ENCODE measurements at places on chromosomes 2 and 18.

- no peak for DNase-seq
Measured at GRCh38 chr2:44547718-44548117, 186.0 kb downstream of the CAMKMT start.

- no peak for DNase-seq
Measured at GRCh38 chr2:50782543-50782942, 249.4 kb downstream of the NRXN1 start.

DNA sequence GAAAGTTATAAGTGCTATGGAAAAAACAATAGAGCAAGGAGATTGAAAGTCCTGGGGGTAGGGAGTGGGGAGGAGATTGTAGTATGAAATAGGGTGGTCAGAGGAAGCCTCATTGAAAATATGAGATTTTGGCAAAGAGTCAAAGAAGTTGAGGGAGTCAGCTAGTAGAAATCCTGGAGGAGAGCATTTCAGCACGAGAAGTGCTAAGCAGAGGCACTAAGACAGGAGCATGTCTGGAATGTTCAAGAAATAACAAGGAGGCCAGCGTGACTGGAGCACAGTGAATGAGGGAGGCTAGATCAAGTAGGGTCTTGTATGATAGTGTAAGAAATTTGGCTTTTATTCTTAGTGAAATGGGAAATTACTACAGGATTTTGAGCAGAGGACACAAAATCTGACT is 2.1 kb upstream of the TSPYL6 start:
- DNase-seq, result no peak

DNA sequence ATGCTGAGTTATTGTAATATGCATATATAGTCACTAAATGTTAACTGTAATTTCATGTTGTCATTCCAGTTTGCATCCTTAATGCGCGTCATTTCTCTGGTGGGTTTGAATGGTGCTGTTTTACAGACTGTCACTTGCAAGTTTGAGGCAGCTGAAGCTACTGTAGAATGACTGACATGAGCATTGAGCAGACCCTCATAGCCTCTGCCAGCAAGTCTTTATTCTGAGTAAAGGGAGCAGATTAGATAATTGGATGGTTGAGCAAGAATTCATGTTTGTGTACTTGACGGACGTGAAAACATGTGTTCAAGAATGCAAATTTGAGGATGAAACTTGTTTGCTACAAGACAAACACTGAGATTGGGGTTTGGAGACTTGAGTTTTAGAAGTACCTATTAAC is 854.8 kb upstream of the KLHL29 start:
- DNase-seq, result no peak

- no peak for DNase-seq
Measured at GRCh38 chr2:188623995-188624643, 332.4 kb downstream of the GULP1 start.

DNA sequence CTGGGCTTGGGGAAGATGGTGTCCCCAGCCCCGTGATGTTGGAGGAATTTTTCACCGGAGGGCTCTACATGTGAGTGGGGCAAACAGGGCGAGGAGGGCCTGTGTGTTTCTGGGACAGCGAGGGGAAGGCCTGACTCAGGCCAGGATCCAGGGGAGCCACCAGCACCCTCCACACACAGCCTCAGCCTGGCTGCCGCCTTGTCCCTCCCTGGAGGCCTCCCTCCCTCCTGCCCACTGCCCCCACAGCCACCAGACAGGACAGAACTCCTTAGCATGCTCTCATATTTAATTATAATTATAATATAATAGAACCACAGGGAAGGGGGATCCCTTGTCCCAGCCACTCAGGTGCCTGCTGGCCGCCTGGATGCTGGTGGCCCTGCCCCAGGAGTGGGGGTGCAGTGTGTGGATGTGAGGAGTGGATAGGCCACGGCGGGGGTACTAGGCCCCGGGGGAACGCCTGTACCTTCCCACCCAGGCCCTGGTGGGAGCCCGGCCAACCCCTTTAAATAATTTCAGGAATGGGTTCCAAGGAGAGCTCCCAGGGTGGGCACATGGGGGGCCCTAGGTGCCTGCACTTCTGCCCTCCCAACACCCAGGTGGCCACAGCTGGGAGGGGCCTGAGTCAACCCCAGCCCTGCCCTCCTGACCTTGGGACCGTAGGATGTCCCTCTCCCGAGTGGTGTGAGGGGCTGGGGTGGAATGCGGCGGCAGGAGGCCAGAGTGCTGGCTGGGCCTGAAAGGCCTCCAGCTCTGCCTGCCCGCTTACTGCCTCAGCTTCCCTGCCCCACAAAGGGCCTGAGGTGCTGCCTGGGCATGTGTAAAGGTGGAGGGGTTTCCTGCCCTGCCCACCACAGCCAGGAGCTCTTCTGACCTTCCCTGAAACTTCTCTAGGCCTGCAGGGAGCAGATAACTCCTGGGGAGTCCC is 8.8 kb downstream of the PDCD1 start:
- DNase-seq, result no peak

GRCh38 chr2:15701341-15701907 is 109.8 kb downstream of the DDX1 start:
- no peak for DNase-seq

- no peak for DNase-seq
Measured at GRCh38 chr2:36528766-36529392, 69.1 kb downstream of the FEZ2 start.

DNA sequence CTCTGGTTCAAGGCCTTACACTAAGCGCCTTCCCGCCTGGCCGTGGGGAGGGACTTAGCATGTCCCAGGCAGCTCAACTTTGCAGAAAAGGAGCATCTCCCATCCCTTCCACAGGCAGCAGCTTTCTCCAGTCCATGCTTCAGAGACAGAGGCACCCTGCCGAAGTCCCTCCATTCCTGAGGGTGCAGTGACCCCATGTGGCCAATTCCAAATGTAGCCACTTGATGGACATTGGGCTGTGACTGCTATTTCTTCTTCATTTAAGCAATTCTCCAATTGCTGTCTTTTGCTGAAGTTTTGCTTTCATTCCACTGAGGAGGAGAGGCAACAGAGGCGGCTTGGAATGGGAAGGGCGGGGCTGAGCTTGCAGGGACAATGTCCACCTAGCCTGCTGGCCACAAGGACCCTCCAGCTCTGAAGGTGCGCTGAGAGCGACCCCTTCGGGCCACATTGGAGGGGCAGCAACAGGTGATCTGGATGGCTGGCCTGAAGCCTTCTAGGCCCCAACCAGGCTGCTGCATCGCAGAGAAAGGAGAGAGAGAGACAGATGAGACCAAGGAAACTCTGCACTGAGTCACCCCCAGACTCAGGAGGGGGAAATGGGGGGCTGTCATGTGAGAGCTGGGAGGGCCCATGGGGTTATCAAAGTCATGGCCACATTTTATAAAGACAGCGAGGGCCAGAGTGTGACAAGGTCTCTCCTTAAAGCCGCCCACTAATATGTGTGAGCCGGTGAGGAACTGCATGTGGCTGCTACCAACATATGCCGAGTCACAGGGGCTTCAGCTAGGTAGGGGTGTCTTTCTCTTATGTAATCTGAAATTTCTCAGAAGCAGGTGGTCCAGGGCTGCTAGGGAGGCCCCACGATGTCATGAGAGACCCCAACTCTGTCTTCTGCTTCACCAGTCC is 61.3 kb downstream of the LONRF2 start:
- DNase-seq, result no peak

DNA sequence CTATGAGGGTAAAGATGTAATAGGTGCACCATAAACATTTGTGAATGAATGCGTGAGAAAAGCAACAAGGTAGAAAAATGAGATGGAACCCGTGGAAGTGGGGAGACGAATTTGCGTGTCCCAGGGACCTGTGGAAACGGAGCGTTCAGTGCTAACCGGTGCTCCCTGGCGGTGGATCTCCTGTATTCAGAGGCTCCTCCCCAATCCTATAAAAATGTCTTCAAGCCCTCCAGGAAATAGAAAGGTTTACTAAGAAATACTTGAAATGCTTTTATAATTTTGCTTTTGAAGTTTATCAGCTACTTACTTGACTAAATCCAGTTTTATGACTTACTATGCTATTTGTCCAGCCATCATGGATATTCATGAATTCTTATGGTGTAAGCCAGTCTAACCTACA is 62.8 kb upstream of the RBM44 start:
- no peak for DNase-seq

DNA sequence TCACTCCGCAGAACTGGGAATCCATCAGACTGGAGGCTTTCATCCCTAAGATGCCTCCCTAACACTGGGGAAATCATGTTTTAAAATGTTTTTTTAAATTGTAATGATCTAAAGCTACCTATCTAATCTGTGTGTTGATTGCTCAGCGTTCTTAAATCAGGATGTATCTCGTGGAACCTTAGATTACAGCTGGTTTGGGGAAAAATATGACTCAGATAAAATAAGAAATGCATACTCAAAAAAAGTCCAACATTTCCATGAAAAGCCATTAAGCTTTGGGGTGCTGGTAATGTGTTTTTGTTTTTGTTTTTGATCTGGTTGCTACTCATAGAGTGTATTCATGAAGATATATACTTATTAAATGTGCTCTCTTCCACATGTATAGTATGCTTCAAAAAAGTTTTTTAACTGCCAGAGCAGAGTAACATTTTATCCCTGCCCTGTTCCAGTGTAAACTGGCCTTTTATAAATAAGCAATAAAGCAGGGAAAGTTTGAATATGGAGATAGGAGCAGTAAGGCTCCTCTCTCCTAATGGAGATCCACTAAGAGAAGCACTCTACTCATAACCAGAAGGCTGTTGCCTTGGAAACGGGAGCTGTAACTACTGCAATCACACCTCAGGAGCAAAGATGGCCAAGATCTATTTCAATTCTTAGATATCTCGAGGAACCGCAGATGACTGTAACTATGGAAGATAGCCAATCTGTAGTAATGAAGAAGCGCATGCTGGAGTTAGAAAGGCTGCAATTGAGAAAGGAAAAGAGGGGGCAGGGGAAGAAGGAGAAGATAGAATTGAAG is 41.6 kb downstream of the ANKRD44 start:
- no peak for DNase-seq

DNA sequence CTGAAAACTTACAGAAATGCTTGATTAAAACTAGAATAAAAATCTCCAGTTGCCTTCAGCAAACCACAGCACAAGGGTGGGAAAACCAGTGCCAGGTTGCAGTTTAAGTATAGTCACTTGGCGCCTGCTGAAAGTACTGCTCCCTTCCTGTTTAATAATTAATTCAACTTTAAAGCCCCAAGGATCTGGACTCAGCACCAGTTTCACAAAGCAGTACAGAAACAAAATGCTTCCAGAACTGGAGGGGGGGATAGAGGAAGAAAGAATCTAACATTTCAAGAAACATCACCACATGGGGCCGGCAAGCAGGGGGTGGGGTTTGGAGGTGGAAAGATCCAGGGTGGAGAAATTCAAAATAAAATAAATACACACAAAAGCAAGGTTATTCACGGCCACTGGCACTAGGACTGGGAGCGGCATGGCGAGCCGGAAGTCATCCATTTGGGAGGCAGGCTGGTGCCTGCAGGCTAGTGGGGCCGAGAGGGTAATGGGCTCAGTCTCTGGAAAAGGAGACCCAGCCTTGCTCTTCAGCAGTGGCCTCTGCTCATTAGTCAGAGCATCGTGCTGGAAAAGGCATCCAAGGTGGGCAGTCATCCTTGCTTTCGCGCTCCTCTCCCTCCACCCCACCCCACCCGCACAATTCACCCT is 85.8 kb downstream of the POU3F3 start:
- DNase-seq, result no peak

DNA sequence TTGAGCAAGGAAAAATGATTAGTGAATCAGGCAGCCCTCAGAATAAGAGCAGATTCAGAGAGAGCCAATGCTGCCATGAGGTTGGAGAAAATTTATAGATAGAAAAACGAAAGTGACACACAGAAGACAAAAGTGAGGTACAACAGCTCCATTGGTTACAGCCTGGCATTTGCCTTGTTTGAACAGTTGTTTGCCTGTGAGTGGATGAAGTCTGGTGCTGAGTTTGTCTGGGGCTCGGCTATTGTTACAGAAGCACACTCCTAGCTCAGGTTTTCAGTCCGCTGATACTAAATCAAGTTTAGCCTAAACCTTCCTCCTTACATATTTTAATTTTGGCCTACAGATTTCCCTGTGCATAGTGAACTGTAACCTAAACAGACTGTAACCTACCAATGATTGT is 387.8 kb upstream of the RAB12 start:
- no peak for DNase-seq

DNA sequence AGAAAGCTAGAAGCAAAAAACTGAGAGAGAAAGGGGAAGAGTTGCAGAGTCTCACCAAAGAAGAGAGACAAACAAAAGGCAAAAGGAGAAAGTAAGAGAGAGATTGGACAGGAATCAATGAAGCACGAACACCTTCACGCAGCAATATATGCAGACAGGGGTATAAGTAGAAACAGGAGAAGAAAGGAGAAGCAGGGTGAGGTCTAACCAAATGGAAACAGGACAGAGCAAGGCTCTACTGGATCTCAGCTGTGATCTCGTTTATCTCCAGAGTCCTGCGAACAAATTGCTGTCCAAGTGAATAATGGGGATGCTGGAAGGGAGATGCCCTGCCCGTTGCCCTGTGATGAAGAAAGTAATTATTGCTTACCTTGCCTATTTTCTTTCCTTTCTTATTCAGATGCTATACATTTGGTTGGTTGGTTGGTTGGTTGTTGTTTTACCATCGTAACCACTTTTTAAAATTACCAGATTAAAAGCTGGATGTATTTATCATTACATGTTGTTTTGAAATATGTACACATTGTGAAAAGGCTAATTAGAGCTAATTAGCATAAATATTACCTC is 34.0 kb downstream of the SP100 start:
- no peak for DNase-seq

- DNase-seq, result no peak
Measured at GRCh38 chr2:131641414-131642206, 113.9 kb downstream of the CCDC74A start.

DNA sequence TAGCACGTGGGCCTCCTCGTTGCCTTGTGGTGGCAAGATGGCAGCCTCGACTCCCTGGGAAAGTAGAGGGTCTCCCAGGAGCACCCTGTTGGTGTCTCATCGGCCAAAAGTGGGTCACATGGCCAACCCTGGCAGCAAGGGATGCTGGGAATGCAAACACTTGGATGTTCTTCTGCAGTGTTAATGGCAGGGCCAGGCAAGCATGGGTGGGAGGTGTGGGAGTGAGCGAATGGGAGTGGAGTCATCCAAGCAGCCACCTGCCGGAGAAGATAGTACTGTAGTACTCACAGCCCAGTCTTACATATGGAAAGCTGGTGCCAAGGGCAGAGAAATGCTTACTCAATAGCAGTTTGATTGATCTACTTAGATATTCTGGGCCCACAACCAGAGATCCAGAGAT is 122.2 kb downstream of the INHBB start:
- DNase-seq, result no peak

DNA sequence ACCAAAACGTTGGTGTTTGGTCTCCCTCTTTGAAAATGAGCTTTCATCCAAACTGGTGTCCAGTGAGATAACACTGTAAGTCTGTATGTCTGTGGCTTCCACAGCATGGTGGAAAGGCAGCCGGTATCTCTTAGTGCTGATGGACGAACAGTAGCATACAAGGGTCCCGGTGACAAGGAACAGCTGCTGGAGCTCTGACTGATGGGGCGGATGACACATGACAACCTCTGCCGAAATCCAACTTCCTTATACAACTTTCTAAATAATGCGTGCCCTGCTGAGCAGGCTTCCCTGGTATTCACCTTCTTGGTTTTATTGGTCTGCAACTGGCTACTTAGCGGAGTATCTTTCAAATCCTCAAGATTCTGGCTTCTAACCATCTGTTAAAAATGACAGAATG is 216.2 kb downstream of the SRBD1 start:
- DNase-seq, result no peak

GRCh38 chr18:60826346-60826745 is 453.8 kb upstream of the MC4R start:
- DNase-seq, result no peak
